SJSA1 (cell line): ENCODE measurements at places on chromosomes 3 and 15. TPM values are rescaled to one million over a fixed set of nuclear protein-coding genes. Genes with fewer than 3 reads are reported as not detected.

Gene IL12A
- total RNA-seq = 0.09 and 5.5 TPM in 2 replicates

DNA sequence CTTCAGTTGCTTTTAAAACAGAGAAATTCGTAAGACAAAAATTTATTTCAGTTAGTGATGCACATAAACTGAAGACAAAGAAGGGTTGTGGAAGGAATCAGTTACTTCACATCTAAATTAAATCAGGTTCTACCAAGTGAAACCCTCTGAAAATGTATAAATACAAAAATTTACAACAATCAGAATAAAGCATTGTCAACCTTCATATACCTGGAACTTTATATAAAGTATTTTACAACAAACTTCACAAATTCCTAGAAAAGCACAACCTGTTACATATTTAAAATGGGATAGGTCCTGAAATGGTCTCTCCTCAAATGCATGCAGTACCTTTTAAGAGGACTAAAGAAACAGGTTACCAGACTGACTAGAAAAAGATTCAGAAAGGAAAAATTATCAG, 26.9 kb downstream of the ATOSA start:
- H3K27me3 ChIP-seq = no peaks in the 10 kb centered on the region
- peak overlapping the region; percentile 34 for H3K4me3 ChIP-seq
- peak overlapping the region; percentile 84 for H3K27ac ChIP-seq

Gene TMCO5A
- not detected in 2 replicates for total RNA-seq

- H3K27me3 ChIP-seq = no peaks in the 10 kb centered on the region; the same call in 1 of the 2 replicates
- no peak overlapping the region for H3K4me3 ChIP-seq
- no peaks in the 10 kb centered on the region for H3K36me3 ChIP-seq
- no peak overlapping the region for H3K27ac ChIP-seq
These were observed 403.2 kb downstream of the ZBTB20 start for GRCh38 chr3:114743746-114744485.

- peaks cover 34% of the 10 kb centered on the region for H3K36me3 ChIP-seq
- peaks cover 49% of the 10 kb centered on the region for H3K4me1 ChIP-seq
- no peaks in the 10 kb centered on the region for H3K27me3 ChIP-seq
- peak; percentile 44 for DNase-seq
- H3K27ac ChIP-seq = peak overlapping the region; percentile 32; the same call in 1 of the 2 replicates
These were observed 7.1 kb downstream of the COL8A1 start for GRCh38 chr3:99645277-99646106.

Gene SLC22A13
- not detected in 2 replicates for total RNA-seq

GRCh38 chr3:144235489-144235888, 263.9 kb downstream of the DIPK2A start:
- no peak for DNase-seq
- H3K36me3 ChIP-seq = no peaks in the 10 kb centered on the region
- H3K4me3 ChIP-seq = no peak overlapping the region
- H3K27ac ChIP-seq = no peak overlapping the region

Gene IMPG2
- total RNA-seq = 0.05 and 0.09 TPM in 2 replicates
